ENCODE measurements at places on chromosomes 16 and 17. TPM values are rescaled to one million over a fixed set of nuclear protein-coding genes. Genes with fewer than 3 reads are reported as not detected.
A peak's percentile ranks its signal among the peaks of the same experiment; 100 is the strongest.

Gene MPP2
- total RNA-seq, result 3.2 TPM

Gene TBC1D3I
- total RNA-seq, result not detected

- no peak for DNase-seq
These were observed 26.1 kb upstream of the MLKL start for GRCh38 chr16:74726716-74727115.

- DNase-seq, result peak; percentile 27
These were observed 27.2 kb downstream of the HEATR9 start for GRCh38 chr17:35841505-35841904.

DNA sequence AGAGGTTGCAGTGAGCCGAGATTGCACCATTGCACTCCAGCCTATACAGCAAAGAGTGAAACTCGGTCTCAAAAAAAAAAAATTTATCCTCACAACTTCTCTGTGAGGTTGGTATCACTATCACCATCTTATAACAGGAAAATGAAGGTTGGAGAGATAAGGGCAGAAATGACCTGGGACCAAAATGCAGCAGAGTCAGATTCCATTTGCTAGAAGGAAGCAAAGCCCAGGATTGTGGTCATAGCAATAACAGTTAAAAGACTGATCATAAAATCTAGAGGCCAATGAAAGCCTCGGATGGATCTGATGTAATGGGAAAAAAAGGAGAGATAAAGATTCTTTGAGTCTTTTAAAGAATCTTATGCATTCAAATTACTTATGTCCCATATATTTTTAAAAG is 69.6 kb upstream of the TEKT1 start:
- DNase-seq, result no peak

- DNase-seq, result no peak
These were observed 27.3 kb upstream of the HS3ST2 start for GRCh38 chr16:22786691-22787090.

- no peak for DNase-seq
These were observed 817 bp upstream of the JPH3 start for GRCh38 chr16:87601401-87601981.

- no peak for DNase-seq
These were observed 3.7 kb downstream of the DYNLL2 start for GRCh38 chr17:58086953-58087352.

DNA sequence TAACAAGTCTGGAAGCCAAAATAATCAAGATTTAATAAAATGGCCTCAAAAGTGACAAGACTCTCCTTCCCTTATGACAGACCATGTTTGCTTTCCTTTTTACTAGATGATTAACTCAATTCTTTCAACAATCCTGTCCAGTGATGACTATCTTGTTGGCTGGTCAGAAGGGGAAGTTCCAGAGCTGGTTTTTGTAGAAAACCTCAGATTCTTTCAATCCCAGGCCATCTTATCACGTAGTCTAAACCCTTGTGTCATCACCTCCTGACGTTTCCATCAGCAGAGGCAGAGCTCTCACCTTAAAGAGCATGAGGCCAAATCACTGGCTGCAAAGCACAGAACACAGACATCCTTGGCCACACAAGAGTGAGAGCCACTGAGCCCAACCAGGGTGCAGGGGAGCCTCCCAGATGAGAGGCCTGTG is 125.3 kb downstream of the ANKRD11 start:
- peak; percentile 95 for DNase-seq

DNA sequence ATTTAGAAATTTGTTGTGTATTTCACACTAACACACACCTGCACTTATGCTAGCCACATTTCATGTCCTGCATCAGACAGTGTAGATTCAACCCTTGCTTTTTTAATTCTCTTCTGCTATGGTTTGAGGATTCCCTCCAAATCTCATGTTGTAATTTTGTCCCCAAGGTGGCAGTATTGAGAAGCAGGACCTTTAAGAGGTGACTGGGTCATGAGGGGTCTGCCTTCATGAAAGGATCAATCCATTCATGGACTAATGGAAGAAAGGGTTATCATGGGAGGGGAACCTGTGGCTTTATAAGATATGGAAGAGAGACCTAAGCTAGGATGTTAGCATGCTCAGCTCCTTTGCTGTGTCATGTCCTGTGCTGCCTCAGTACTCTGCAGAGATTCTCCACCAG is 1032.2 kb downstream of the CDH11 start:
- peak; percentile 11 for DNase-seq

DNA sequence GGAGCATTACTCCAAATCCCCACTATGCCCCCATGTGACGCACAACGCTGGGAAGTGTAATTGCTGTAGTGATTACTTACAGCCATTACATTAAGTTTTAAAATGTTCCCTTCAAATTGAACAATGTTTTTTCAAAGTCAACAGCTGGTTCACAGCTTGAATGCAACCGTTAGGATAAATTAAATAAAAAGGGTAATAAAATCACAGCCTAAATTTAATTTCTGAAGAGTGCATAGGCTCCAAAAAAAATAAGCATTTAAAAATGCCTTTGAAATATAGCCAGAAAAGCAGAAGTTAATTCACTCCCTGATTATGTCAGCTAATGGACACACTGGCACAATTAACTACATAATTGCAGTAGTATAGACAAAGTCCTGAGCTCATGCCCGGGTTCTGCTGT is 50.5 kb upstream of the KDM8 start:
- no peak for DNase-seq

DNA sequence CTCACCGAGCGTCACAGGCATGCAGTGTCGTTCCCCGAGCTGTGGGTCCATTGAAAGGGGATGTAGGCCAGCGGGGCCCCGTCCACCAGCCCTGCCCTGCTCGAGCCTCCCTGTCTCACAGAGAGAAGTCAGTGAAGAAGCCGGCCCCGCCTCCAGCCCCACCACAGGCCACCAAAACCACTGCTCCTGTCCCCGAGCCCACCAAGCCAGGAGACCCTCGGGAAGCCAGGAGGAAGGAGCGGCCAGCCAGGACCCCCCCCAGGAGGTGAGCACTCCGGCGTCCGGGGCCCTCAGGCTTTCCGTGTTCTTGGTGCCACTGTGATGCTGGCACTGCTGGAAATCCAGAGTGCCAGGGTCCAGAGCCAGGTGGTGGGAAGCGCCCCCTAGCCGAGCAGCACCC is 13.9 kb upstream of the IL17C start:
- no peak for DNase-seq

Gene CES3
- total RNA-seq, result under 0.01 TPM

DNA sequence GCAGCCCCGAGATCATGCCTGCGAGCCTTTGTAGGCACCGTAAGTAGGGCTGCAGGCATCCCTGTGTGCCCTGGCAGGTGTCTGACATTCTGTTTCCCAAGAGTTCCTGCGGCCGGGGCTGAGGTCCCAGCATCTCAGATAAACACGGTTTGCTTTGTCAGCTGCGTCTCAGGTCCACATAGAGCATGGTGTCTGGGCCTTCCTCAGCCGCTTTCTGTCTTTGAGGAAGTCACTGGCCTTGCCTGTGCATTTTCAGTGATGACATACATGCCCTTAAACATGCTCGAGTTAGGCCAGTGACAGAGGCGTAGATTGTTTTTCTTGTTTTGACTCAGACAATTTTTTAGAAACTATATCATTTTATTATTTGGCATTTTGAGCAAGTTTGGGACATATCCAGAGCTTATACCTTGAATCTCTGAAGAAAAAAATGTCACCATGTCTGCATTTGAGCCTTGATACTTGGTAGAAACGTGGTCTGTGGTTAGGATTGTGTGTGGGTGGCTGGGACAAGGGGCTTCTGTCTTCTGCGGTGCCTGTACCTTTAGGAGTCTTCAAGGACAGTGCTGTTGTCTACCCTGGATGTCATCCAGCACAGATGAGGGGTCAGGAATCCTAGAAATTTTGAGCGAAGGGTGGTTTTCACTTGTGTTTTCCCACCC is 105.8 kb downstream of the SNX29 start:
- DNase-seq, result no peak

DNA sequence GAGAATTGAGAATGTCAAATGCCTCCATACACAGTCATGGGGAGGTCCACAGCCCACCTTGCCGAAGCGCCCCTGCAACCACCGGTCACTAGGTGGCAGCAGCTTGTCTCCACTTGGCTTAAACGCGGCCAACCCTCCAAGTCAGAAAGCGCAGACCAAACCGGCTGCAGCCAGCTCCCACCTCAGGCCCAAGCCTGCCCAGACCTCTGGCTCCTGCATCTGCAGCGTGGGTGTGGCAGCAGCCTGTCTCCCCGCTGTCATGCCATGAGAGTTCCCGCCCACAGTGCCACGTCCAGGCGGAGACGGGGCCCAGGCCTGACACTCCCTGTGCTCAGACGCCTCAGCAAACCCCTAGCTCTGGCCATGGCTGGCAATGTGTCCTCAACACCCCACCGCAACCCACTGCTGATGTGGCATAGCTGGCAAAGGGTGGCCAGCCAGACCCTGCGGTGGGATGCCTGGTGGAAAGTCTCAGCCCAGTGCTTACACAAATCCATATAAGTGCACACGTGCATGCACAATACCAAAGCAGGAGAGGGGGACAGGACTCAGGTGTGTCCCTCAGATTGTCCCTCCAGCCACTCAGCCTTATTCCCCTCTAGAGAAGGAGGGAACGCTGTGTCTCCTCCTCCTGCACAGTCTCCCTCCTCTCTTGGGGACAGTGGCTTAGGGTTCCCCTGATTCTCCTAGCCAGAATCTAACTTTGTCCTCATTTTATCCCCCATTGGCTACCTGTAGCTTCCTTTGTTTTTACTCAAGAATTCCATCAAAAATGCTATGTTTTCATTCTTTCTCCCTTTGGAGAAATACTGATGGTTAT is 10.9 kb downstream of the COPZ2 start:
- peak; percentile 88 for DNase-seq

GRCh38 chr17:47712330-47713023 is 18.5 kb downstream of the TBKBP1 start:
- no peak for DNase-seq

GRCh38 chr16:64098451-64098850 is 1023.4 kb downstream of the CDH11 start:
- DNase-seq, result no peak

DNA sequence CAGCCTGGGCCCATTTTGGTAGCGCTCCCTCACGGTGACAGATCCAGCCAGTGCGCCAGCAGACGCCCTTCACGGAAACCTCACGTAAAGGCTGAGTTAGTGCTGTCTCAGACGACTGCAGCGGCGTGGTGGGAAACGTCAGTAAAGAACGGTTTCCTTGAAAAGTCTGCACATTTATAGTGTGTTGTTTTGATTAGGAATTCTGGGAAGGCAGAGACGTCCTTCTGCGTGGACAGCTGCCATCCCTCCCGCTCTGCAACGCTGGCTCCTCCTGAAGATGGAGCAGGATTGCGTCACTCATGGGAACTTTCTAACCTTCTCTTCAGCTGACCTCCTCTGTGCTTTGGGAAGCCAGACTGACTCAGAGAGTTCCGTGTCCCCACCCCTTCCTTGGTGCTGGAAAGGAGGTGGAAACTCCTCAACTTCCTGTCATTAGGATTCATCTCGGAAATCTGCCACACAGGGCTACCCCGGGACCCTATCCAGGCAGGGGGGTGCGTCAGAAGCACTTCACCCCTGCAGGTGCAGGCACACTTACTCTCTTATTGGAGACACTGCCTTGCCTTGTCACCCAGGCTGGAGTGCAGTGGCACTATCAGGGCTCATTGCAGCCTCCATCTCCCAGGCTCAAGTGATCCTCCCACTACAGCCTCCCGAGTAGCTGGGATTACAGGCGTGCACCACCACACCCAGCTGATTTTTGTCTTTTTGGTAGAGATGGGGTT is 24.3 kb upstream of the CRISPLD2 start:
- peak; percentile 100 for DNase-seq

Gene RUNDC3A
- total RNA-seq, result under 0.01 TPM

DNA sequence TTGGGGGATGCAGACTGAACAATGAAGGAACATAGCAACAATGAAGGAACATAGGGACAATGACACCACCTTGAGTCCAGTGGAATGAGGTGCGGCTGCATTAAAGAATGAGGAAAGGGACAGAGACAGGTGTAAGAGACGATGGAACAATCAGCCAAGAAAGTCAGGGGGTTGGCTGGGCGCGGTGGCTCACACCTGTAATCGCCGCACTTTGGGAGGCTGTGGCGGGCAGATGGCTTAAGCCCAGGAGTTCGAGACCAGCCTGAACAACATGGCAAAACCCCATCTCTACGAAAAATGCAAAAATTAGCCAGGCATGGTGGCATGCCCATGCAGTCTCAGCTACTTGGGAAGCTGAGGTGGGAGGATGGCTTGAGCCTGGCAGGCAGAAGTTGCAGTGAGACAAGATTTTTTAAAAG is 13.6 kb upstream of the CBFB start:
- DNase-seq, result no peak

DNA sequence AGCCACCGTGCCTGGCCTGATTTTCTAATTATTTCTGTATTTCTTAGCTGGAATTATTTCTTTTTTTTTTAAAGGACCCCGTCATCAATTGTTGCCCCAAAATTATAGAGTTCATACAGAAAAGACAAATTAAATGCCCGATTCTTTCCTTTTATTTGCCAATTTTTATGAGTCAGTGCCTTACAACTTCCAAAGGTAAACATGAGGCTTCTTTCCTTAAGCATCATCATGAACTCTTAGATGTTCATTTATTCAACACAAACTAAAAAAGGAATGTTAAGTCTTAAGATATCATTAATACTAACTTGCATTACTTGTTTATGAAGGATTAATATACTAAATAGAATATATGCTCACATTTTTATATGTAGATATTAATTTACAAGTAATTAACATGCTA is 7.2 kb upstream of the ARHGDIA start:
- peak; percentile 73 for DNase-seq

Gene TNS4
- not detected for total RNA-seq

Gene TRPV3
- total RNA-seq, result 0.18 TPM

DNA sequence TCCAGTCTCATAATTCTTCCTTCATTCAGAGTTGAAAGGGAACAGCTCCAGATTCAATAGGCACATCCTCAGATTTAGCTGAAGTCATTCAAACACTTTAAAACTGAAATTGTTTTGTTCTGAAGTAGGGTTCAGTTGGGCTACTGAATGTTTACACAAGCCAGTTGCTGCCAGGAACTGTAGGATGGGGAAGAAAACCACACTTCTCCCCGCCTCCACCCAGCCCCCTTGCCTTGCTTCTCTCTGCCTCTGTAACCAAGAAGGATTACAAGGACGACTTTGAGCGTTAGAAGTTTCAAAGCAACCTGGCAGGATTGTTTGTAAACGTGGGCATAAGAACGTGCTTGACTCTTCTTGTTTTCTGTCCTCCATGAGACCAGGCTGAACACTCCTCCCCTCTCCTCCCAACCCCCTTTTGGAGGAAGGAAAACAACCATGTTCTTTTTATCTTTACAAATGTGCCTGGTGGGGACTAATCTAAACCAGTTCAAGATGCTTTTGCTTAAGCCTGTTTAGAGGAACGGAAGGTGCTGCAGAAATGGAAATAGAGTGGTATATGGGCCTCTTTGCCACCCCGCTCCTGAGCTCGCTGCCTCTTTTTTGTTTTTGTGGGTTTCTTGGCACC is 287.9 kb downstream of the FTO start:
- peak; percentile 75 for DNase-seq

GRCh38 chr17:21146362-21147015 is 19.7 kb downstream of the DHRS7B start:
- DNase-seq, result no peak

DNA sequence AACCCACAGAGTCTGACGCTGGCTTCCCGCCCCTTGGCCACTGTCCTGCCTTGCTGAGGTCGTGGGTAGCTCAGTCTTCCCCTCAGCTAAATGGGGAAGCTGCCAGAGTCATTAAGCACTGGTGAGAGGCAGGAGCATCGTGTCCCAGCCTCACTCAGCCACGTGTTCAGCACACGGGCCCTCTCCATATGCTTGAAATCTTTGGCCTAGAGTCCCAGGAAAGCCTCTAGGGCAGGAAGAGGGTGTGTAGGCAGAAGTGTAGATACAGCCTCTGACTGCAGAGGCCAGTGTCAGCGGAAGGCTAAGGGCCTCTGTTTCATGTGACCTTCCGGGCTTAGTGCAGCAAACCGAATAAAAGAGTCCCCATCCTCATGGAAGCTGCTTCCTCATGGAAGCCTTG is 4.1 kb downstream of the DHODH start:
- no peak for DNase-seq

GRCh38 chr16:47470810-47471209 is 9.7 kb downstream of the PHKB start:
- no peak for DNase-seq
